Neuronal stem cell (in vitro differentiated cells): ENCODE measurements at places on chromosomes 16 and 17.

GRCh38 chr17:37488607-37489196 lies 989 bp upstream of the DUSP14 start:
- peak; percentile 33 for DNase-seq

DNA sequence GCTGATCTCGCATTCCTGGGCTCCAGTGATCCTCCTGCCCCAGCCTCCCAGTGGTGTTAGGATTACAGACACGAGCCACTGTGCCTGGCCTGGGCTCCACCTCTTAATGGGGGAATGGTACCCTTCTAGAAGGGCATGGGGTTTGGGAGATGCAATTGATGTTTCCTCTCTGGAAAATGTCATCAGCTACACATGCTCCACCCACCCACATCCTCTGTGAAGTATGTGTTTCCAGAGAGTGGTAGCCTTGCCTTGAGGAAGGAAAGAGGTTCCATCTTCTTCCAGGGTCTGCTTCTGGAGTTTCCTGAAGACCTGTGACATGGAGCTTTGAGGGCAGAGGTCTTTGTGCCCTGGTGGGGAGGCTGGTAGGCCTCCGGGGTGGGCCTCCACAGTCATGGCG lies 45.2 kb upstream of the GSE1 start:
- no peak for DNase-seq

- no peak for DNase-seq
These were observed 5.7 kb upstream of the DHX8 start for GRCh38 chr17:43477832-43478634.

- no peak for DNase-seq
These were observed 3.6 kb upstream of the DUSP14 start for GRCh38 chr17:37485938-37486570.

DNA sequence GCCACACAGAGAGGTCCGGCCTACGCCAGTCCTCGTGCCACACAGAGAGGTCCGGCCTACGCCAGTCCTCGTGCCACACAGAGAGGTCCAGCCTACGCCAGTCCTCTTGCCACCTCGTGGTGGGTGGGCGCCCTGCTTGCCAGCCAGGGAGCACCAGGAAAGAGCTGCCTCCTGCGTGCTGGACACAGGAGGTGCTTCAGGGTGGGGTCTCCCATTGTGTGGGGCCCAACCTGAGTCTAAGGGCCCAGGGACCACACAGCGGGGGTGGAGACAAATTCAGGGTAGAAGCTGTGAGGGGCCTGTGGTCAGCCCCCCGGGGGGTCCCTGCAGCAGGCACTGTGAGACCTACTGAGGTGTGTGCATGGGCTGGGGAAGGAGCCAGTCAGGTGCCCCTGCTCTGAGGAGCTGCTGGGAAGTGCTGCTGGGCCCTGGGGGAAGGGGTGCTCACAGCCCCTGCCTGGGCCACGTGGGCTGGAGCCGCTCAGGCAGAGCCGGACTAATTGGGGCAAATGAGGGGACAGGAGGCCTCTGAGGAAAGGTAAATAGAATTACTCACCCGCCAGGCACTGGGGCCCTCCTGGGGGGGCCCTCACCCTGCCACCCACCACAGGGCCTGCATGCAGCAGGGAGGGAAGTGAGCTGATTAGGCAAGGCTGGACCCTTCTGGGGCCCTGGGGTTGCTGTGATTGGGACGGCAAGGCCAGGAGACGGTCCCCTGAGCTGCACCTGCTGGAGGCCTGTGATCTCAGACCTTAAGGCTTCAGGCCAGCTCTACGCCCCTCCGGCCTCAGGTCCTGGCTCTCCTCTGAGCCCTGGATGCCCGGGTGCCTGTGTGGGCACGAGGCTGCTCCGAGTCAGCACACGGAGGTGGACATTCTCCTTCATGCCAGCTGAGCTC lies 11.0 kb downstream of the GCGR start:
- DNase-seq, result no peak

GRCh38 chr17:41345992-41346391 lies 4.6 kb downstream of the KRT33A start:
- DNase-seq, result no peak

- no peak for DNase-seq
These were observed 2.1 kb upstream of the CAMKK1 start for GRCh38 chr17:3894911-3895343.

DNA sequence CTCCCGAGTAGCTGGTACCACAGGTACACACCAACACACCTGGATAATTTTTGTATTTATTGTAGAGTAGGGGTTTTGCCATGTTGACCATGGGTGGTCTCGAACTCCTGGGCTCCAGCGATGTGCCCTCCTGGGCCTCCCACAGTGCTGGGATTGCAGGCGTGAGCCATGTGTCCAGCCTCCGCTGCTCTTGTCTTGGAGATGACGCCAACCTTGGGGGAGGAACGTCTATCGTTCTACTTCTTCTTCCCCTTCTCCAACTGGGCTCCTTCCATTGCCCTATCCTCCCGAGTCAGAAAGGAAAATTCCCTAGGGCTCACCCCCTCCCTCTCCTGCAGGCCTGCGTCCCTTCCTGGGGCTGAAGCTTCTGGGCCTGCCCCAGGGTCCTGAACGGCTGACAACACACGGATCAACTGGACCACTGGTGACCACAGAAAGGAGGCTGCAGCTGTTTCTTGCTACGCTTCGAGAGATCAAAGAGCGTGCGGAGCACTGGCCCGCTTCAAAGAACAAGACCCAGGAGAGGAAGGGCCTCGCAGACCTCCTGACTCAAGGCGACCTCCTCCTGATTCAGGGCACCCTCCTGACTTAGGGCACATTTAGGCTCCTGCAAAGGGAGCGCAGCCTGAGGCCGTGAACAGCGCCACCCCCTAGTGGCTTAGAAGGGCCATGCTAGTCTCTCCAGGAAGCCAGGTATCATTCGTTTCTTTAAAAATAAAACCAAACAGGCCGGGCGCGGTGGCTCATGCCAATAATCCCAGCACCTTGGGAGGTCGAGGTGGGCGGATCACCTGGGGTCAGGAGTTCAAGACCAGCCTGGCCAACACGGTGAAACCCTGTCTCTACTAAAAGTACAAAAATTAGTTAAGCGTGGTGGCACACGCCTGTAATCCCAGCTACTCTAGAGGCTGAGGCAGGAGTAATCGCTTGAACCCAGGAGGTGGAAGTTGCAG lies 48.5 kb upstream of the HELZ start:
- peak; percentile 6 for DNase-seq

DNA sequence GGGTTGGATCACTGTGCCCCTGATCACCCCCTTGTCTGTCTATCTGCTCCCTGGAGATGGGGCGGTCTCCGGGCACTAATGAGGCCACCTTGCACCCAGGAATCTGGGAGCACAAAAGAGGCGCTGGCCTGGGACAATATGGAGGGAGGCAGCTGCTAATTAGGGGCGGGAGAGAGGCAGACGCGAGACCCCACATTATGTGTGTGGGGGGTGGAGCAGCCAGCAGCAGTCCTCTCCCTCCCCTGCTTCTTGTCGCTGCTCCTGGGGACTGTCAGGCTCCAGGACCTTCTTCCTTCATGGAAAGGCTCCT lies 324 bp upstream of the HCRT start:
- peak; percentile 86 for DNase-seq

DNA sequence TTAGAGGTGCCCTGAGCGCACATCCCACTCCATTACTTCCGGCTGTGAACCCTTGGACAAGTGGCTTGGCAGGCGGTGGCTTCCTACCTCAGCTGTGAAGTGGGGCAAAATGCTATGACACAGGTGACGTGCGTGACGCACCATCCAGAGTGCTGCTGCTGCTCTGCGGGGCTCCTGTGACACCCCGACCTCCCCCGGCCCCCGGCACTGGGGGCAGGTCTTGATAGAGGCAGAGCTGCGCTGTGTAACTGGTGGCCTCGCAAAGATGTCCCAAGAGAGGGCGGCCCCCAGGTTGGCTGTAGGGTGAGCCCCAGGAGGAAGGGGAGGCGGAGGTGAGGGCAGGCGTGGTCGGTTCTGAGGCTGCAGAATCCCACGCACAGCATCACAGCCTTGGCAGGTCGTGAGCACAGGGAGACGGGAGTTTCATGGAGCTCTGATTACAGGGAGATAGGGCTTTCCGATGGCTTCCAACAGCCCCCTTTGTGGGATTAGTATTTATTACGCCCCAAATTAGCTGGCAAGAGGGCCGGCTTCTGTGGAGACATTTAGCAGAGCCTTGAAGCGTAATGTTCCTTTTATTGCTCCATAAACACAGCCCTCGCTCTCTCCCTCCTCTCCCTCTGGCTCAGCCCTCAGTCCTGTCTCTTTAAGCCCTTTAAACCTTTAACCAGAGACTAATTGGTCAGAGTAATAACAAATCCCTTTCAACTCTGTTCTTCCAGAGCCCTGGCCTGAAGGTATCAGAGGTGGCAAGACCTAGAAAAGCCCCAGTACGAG lies 328.1 kb downstream of the C16orf95 start:
- no peak for DNase-seq

- DNase-seq, result no peak
These were observed 4.7 kb downstream of the ITGAE start for GRCh38 chr17:3796110-3796821.

DNA sequence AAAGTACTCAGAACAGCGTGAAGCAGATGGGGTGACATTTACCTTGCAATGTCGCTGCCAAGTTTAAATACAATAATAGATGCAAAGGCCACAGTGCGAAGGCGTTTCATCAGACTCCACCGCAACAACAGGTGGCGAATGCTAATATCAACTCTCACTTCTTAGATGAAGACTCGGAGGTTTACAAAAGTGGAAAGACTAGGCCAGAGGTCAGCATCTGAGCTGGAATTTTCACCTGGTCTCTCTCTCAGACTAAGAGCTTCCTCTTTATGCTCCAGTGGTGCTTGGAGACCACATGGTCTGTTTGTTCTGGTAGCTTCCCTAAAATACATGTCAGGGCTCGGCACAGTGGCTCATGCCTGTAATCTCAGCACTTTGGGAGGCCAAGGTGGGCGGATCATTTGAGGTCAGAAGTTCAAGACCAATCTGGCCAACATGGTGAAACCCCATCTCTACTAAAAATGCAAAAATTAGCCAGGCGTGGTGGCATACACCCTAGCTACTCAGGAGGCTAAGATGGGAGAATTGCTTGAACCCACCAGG lies 169.1 kb downstream of the XYLT1 start:
- no peak for DNase-seq

GRCh38 chr16:18039931-18040330 lies 296.6 kb downstream of the NPIPA8 start:
- no peak for DNase-seq
